NCI-H1694 treated with DMSO at 0.1 percent for 48 hours (cell line): ENCODE measurements at places on chromosomes 3 and 15.
A peak's percentile ranks its signal among the peaks of the same experiment; 100 is the strongest.

DNA sequence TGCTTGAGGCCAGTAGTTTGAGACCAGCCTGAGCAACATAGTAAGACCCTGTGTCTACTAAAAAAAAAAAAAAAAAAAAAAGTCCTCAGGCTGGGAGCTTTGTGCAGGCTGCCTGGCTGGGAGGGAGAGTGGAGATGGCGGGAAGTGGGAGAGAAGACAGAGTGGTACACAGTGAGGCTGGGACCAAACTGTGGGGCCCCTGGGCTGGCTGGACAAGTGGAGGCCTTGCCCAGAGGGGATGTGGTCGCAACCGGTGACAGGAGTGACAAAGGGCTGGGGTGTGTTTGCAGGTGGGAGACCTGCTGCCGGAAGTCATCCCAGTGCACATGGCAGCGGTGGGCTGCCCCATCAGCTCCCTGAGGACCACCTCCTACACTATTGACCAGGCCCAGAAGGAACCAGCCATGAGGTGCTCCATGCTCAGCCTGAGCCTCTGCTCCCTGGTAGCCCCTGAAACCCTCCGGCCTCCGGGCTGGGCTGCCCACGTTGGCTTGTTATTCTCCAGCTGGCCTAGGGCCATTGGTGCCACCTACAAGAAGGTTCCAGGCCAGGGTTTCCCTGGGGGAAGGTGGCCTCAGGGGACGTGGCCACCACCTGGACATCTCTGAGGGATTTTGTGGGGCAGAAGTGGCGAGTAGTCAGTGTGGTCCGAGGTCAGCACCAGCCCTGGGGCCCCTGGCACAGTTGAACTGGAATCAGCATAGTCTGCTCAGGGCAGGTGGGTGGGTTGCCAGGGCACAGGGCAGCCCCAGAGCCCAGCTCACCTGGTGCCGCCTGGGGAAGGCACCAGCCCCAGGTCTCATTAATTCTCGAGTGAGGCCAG is 22.7 kb downstream of the ACAA1 start:
- no peak for DNase-seq

DNA sequence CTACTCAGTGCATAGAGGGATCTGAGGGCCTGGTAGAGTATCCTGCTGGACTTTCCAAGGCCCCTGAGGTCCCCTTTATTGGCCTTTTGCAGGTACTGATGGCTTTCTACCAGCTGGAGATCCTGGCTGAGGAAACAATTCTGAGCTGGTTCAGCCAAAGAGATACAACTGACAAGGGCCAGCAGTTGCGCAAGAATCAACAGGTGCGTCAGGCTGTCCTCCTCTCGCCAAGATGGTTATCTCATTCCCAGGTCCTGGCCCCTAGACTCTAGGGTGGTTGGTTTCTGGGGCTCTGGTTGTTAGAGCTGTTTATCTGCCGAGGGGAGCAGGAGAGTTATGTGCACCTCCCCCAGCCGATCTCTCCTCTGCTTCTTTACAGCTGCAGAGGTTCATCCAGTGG is 9.3 kb downstream of the EIF2B5 start:
- no peak for DNase-seq

DNA sequence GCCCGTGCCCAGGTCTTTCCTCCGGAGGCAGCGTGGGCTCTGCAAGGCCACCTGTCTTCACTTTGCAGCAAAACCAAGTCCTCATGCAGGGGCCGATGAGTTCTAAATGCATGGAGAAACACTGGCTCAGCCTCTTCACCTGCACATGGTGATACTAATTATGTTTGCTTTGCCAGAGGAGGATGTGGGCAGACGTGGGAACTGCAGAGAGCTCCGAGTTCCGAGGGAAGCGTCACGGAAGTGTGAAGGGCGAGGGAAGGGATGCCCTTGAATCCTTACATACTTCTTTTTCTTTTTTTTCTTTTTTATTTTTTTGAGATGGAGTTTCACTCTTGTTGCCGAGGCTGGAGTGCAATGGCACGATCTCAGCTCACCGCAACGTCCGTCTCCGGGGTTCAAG is 74.8 kb downstream of the GABRG3 start:
- DNase-seq = no peak

GRCh38 chr3:30661098-30661873 is 54.9 kb downstream of the TGFBR2 start:
- no peak for DNase-seq

GRCh38 chr3:30531017-30531570 is 75.3 kb upstream of the TGFBR2 start:
- no peak for DNase-seq

DNA sequence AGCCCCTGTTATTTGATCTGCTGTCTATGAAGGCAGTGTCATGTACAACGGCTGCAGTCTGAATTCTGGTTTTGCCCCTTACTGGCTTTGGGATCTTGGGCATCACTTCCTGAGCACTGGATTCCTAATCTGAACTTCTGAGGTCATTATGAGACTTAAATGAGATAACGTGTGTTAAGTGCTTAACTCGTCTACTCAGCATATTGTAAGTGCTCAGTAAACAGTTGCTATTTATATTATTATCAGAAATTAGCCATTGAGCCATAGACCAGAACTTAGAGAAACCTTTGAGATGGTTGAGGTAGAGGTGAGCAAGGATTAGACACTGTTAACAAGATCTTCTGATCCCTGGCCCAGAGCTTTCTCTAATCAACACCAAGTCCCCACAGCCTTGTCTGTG is 284.1 kb upstream of the ONECUT1 start:
- no peak for DNase-seq

DNA sequence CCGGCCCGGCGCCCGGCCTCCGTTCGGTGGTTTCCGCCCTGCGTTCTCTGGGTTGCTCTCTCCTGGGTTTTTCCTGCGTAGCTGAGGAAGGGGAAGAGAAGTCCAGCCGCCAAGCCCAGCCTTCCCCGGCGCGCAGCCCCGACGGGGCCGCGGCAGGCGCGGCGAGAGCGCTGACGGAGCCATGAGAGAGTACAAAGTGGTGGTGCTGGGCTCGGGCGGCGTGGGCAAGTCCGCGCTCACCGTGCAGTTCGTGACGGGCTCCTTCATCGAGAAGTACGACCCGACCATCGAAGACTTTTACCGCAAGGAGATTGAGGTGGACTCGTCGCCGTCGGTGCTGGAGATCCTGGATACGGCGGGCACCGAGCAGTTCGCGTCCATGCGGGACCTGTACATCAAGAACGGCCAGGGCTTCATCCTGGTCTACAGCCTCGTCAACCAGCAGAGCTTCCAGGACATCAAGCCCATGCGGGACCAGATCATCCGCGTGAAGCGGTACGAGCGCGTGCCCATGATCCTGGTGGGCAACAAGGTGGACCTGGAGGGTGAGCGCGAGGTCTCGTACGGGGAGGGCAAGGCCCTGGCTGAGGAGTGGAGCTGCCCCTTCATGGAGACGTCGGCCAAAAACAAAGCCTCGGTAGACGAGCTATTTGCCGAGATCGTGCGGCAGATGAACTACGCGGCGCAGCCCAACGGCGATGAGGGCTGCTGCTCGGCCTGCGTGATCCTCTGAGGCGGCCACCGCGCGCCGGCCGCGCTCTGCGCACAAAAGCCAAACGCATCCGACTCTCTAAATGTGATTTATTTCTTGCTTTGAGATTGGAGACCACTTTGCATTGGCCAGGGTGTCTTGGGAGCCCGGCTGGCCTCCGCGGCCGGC is 727 bp downstream of the RAP2B start:
- DNase-seq = no peak

GRCh38 chr3:171810629-171811294 is 479 bp upstream of the PLD1 start:
- DNase-seq = no peak

- DNase-seq = no peak
These were observed 8.7 kb downstream of the HYPK start for GRCh38 chr15:43808960-43809678.

GRCh38 chr3:82496890-82497560 is 735.6 kb upstream of the GBE1 start:
- no peak for DNase-seq

DNA sequence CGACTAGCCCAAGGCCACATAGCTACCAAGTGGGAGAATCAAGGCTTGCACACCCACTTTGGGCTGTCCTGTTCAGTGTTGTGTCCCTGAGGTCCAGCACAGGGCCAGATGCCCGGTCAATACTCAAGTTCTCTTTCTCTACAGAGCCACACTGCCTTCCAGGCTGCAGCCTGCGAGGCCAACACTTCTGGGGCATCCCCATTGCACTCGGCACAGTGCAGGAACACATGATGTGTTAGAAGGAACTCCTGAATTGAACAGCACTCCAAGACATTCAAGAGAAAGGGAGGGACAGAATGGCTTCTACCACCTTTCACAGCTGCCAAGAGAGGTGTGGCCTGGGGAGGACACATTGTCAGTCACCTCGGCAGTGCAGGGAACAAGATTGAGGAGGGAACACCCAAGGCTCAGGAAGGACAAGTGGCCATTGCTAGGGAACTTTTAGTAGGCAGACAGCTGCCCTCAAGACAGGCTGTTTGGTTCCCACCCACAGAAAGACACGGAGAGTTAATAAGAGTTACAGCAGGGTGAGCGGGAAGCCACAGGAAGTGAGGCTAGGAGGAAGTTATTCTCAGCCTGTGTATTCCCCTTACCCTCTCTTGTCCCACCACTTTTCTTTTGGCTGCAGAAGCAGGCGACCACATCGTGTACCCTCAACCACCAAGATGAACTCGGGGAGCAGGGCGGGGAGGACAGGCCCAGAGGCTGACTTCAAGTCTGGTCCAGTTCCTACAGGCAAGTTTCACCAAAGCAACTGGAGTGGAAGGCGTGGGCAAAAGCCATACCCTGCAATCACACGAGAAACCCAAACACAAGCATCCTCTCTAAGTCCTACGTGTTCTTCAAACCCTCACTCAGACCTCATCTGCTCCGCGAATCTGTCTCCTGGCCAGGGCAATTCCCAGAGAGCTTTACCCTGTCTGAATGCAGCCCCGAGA is 69.4 kb downstream of the SRGAP3 start:
- no peak for DNase-seq

DNA sequence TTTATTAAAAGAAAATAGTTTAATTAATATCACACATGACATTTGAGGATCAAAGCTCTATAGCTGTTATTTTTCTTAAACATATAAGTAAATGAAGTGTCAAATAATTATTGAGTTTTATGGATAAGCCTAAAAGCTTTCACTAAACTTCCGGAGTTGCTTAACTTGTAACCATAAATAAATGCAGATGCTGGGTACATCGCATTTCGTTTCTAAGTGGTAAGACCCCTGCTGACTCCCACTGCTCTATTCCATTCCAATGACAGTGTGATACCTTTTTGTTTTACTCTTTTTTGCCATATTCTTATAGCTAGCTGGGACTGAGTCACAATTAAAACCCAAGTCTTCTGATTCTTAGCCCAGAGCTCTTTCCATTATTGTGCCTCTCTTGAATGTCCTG is 411.1 kb downstream of the SOX2 start:
- DNase-seq = no peak

- DNase-seq = no peak
These were observed 296.2 kb downstream of the ZBTB20 start for GRCh38 chr3:114850898-114851297.

DNA sequence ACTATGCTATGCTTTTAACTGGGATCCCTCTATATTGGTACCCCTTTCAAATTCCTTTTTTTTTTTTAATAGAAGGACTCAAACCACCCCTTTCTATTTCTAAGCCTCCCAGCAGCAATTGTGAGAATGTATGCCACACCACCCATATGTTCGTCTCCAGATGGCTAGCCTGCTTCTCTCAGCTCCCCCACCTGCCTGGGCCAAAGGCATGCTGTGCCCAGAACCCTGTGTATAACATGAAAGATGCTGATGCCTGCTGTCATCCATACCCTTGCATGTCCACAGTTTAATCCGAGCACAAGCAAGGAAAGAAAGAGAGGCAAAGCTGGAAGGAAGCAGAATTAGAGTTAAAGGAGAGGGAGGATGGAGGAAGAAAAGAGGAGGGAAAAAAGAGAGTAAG is 159.5 kb upstream of the CNTN6 start:
- peak; percentile 67 for DNase-seq

DNA sequence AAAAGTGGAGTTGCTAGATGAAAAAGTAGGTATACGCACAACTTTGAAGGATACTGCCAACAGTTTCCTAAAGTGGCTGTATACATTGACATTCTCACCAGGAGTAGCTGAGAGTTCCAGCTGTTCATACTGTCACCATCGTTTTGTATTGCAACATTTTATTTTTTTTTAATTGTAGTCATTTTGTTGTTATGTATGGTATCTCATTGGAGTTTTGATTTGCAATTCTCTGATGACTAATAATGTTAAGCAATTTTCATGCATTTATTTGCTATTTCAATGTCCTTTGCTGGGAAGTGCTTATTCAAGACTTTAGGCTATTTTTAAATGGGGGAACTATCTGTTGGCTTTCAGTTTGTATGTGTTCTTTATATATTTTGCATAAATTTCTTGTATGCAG is 185.1 kb upstream of the TGFBR2 start:
- DNase-seq = no peak

- DNase-seq = no peak
These were observed 221.5 kb upstream of the TBL1XR1 start for GRCh38 chr3:177418787-177419186.

GRCh38 chr15:90412356-90413194 is 24.5 kb downstream of the IQGAP1 start:
- no peak for DNase-seq

DNA sequence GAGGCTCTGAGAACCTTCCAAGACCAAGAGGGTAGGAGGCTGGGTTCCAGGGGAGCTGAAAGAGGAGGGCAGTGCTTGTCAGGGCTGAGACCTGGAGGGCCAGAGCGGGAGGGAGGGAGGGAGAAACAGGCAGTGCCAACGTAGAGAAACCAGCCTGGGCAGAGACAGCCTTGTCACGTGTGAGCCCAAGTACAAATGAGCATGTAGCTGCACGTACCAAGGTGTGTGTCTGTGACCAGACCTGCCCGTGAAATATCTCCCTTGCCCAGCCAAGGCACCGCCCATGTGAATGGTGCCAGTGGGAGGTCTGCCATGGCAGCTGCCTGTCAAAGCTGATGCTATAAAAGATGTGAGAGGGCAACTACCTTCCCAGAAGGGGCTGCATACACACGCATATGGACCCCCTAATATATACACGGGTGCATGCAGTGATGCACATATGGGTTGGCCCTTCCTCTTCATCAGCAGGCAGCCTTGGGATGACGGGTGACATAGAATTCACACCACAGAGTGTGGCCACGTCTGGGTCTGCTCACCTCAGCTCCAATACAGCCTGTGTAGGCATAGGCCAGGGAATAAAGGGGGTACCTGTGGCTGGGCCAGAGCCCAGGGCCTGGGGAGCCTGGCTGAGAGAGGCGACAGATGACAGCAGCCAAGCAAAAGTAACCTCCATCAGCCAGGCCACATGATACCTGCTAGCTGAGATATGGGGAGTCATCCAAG is 7.8 kb upstream of the CTDSPL start:
- DNase-seq = no peak

GRCh38 chr15:52334491-52335160 is 39.0 kb upstream of the MYO5C start:
- DNase-seq = no peak

GRCh38 chr3:73315706-73316105 is 254.2 kb downstream of the EBLN2 start:
- no peak for DNase-seq
